ENCODE measurements at places on chromosomes 3 and 15.

DNA sequence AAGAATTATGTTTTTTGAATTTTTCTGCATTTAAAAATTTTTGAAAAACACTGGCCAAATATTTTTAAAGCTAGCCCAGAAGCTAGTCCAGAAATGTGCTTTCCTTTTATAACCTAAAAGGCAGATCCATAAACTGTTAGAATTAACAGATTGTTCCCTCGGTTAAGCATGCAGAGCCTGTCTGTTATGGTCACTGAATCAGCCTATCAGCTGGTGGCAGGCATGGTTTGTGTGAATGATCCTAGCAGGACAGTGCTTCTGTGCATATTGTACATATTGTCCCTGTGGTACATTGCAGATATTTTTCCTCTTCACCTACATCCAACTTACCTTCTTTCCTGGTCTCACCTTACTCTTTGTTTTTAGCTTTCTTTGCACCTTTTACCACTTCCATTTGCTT is 53.3 kb downstream of the RARB start:
- no peak for DNase-seq

GRCh38 chr15:62599791-62600777 is 435.0 kb upstream of the C2CD4B start:
- no peak for DNase-seq

DNA sequence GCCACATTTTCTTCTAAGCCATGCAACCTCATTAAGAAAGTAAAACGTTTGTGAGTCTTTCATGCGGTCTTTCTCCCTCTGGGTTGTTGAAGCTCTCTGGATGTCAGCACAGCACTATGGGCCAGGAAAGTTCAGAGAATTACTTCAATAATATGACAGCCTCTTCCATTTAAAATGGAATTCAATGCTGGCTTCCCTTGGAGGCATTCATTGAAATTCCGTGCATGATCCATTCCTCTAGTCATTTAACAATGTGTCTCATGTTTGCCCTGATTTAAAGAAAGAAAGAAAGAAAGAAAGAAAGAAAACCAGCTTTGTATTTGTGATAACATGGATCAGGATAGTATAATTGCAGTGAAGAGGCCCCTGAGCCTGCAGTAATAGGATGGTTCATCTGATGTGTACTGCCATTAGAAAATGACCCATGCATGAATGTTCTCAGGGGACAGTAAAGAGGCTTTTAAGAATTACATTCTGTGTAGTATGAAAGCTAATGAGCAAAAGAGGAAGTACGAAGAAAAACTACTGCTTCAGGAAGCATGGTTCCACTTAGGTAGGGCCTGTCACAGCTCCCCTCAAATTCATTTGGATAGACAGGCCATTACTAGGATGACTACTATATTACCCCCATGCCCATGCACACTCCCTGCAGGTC is 146.0 kb downstream of the ARPP21 start:
- DNase-seq = no peak

DNA sequence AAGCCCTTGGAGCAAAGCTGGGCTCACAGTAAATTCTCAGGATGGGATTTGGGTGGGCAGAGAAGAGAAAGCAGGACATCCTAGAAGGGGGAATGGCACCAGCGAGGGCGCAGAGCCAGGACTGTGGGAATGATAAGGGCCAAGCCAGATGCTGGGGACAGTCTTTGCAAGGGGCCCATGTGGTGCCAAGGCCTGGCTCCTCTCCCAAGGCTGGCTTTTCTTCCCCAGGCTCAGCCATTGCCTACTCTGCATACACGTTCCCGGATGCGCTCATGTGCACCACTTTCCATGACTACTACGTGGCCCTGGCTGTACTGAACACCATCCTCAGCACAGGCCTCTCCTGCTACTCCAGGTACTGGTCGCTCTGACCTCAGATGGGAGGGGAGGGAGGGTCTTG is 24.7 kb upstream of the KIF23 start:
- DNase-seq = no peak
